EH (cell line): ENCODE measurements at places on chromosomes 12 and 14.
A peak's percentile ranks its signal among the peaks of the same experiment; 100 is the strongest.

GRCh38 chr12:25284024-25284423 is 33.3 kb upstream of the KRAS start:
- DNase-seq = no peak

DNA sequence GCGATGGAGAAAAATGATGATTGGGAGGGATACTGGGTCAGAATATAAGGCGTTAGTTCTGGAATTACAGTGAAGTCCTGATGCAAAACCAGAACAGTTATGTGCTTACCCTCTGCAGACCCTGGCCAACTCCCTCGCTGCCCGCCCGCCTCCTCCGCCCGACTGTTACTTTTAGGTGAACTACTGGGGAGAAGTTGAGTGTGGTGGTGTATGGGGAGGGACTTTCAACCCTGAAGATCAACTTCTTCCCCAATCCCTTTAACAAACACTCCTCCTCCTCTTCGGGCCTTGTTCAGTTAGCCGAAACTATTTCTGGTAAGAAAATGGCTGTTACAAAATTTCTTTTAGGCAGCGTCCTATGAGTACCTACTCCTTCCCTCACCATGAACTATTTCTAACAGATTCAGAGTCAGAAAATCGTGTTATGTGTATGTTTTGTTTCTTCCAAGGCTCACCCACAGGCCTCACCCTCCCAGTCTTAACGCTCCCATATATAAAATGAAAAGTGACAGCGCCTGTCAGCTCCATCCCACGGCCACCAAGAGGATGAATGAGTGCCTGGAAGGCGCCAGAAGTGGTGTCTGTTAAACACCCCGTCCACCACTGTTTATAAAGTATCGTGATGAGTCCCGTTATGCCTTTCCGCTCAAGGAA is 1.3 kb downstream of the FBXO33 start:
- peak; percentile 41 for DNase-seq

DNA sequence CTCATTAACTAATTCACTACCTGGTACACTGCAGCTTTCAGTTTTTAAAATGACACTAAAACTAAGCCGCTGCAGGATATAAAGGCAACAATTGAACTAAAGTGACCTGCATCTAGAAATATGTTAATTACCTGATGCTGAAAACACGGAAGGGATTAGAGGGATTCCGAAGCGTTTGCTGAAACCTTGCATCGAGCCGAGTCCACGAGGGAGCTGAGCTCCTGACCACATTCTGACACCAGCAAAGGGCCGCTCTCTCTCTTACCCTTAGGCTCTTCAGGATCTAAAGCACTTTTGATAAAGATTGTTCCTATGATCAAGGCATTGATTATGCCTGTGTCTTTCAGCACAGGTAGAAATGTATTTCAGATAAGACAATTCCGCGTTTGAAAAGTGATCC is 59.5 kb upstream of the CDKN3 start:
- no peak for DNase-seq

GRCh38 chr12:115960868-115961802 is 316.4 kb downstream of the MED13L start:
- peak; percentile 51 for DNase-seq

- DNase-seq = no peak
Observed at GRCh38 chr12:65828711-65829339, 4.5 kb downstream of the HMGA2 start.

GRCh38 chr14:75025082-75025481 is 22.4 kb downstream of the EIF2B2 start:
- DNase-seq = peak; percentile 40

GRCh38 chr14:81170104-81170828 is 50.5 kb downstream of the GTF2A1 start:
- peak; percentile 90 for DNase-seq

DNA sequence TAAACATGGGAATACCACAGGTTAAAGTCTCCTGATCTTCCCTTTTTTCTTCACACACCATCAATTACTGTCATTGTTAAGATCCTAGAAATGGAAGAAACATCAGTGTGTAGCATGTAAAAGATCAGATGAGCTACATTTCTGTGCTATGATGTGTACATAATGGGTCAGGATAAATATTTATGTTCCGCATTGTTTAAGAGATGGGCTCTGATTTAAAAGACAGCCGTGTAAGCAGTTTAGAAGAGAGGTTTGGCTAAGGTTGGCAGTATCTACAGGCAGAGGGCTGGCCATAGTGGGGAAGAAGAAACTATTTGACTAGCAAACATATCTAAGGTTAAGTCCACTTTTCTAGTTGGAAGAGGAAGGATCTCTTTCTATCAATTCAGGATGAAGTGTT is 49.4 kb downstream of the LRRC9 start:
- peak; percentile 53 for DNase-seq

DNA sequence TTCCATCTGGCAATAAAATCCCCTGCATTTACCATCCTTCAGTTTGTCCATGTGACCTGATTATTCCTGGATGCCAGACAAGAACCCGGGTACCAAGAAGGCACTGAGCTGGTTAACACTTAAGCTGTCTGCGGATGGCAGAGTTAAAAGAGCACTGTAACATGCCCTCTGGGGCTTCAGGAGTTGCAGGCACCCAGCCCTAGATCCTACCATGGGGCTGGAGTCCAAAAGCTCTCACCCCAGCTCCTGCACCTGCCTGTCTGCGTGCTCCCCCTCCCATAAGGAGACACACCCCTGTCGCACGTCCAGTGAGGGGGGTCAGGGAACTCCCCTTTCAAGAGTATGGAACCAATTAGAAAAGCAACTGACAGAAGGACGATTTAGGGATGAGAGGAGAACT is 14.6 kb upstream of the FBXO34 start:
- DNase-seq = no peak

DNA sequence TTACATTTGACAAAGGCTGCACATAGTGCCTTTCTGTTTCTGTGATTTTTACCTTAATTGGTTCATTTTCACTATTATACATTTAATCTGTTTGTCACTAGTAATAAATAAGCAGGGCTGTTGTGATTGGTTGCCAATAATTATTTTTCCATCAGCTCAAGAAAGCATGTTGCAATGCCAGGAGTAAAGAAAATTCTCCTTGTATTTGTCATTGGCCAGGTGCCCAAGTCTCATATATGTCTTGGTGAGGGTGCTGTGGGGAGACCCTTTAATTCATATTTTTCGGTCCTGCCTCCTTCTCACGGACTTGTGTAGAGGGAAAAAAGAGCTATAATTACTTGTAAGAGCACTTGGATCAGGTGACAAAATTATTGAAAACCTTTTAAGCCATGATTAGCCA is 108.0 kb downstream of the KITLG start:
- DNase-seq = peak; percentile 43

- DNase-seq = peak; percentile 97
Observed at GRCh38 chr12:14260011-14260993, 105.2 kb upstream of the ATF7IP start.

DNA sequence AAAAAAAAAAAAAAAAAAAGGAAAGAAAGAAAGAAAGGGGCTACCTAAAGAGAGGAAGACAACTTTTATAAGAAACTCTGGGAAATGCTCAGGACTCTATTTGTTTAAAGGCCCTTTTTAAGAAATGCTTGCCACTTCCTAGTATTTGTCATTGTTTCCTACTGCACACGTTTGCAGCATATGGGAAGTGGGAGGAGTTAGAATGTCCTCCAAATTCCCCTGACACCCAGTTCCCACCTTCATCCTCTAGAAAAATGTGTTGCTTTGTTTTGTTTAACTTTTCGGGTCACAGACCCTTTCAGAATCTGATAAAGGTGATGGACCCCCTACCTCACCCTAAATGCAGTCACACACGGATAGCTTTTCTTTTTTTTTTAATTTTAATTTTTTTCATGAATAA is 40.8 kb downstream of the NINJ2 start:
- no peak for DNase-seq

- peak; percentile 52 for DNase-seq
Observed at GRCh38 chr12:6871052-6871957, 1.8 kb downstream of the SPSB2 start.

- no peak for DNase-seq
Observed at GRCh38 chr12:22122359-22122758, 76.3 kb downstream of the CMAS start.

GRCh38 chr14:47167402-47167801 is 508.0 kb downstream of the MDGA2 start:
- no peak for DNase-seq

DNA sequence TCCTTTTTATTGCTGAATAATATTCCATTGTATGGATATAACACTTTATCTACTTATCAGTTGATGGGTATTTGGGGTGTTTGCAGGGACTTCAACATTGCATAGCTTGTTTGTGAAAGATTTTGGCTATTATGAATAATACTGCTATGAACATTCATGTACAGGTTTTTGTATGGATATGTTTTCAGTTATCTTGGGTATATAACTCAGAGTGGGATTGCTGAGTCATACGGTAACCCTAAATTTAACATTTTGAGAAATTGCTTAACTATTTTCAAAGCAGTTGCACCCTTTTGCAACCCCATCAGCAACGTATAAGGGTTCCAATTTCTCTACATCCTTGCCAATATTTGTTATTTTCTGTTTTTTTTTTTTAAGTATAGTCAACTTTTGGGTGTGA is 27.3 kb upstream of the HELB start:
- DNase-seq = no peak

GRCh38 chr14:99938376-99938775 is 126.8 kb upstream of the EVL start:
- no peak for DNase-seq

- peak; percentile 35 for DNase-seq
Observed at GRCh38 chr14:101761881-101762529, 496 bp downstream of the PPP2R5C start.

DNA sequence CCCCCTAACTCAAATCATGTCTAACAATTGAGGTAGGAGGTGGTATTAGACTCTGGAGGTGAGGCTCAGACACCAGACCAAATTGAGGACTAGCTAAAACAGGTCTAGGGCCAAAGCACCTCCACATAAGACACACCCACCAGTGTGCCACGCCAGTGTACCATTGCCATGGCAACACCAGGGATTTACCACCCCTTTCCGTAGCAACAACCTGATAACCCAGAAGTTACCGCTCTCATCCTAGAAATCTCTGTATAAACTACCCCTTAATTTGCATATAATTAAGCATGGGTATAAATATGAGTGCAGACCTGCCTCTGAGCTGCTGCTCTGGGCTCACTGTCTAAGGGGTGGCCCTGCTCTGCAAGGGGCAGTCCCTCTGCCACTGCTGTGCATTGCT is 57.4 kb upstream of the PPP2R5C start:
- no peak for DNase-seq

GRCh38 chr12:46187023-46187422 is 81.8 kb downstream of the SLC38A1 start:
- DNase-seq = peak; percentile 70

GRCh38 chr14:86129426-86129825 is 599.5 kb downstream of the FLRT2 start:
- no peak for DNase-seq

DNA sequence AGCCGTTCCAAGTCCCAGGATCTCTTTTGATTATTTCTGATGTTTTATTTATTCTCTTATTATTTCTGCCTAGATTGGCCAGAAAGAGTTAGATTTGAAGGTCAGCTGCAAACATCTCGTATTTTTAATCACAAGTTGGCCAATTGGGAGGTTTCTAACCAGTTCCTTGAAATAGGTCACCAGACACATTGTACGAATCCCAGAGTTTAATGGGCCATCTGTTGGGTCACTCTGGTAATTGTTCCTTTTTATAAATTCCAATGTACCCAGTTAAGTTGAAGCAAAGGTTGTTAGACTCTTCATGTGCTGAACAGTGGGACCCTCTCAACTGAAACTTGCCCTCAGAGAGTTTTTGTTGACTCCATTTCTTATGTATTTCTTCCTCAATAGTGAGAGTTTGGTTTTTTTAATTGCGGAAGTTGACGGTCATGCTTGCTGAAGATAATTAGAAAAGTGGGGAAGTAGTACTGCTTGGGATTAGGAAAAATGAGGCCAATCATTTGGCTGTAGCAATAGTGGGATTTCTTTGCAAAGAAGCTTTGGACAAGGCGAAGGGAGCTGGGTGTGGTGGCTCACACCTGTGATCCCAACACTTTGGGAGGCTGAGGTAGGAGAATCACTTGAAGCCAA is 382.7 kb upstream of the RGS6 start:
- DNase-seq = no peak

DNA sequence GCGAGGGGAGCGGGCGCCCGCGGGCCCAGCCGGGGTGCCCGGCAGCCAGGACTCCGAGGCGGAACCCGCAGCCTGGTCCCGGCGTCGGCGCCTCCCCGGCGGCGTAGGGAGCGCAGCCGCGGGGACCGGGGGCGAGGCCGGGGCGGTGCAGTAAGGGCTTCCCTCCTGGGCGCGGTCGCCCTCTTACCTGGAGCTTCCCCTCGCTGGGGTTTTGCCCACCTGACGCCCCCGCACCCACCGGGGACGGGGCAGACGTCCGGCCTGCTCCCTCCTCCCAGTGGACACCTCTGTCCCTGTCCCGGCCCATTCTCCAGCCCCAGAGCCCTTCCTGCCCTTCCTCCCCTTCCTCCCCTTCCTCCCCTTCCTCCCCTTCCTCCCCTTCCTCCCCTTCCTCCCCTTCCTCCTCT is 413 bp upstream of the TUBA1C start:
- DNase-seq = peak; percentile 62

GRCh38 chr14:65723348-65723747 is 310.8 kb downstream of the FUT8 start:
- DNase-seq = no peak
